ENCODE measurements at places on chromosomes 2 and 18.

DNA sequence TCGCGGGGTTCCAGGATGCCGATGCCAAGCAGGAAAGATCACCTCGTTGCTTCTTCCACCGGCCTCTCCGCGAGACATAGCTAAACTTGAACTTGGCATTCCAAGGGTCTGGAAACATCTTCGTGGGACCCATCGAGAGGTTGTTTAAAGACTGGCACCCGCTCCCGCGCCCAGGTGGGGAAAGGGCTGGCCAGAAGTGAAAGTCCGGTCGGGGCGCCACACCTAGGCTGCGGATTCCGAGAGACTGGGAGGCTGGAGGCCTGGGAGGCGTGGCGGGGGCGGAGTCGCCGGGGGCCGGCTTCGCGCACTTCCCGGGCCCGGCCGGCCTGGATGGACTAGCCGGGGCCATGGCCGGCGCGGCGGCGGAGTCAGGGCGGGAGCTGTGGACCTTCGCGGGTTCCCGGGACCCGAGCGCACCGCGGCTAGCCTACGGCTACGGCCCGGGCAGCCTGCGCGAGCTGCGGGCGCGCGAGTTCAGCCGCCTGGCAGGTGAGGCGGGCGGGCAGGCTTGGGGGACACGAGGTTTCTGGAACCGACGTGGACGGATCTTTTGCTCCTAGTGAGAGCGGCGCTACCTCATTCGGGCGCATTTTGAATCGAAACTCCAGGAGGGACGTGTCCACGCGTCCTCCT lies at the start of gene MOCOS:
Gene MOCOS (plus strand): TSS at position 305 of the 633 bp plus-strand sequence. CDS start 43 bp downstream, at position 348.
- DNase-seq: no peak

- DNase-seq: no peak
Observed at GRCh38 chr18:8869696-8870095, 164.3 kb downstream of the MTCL1 start.

DNA sequence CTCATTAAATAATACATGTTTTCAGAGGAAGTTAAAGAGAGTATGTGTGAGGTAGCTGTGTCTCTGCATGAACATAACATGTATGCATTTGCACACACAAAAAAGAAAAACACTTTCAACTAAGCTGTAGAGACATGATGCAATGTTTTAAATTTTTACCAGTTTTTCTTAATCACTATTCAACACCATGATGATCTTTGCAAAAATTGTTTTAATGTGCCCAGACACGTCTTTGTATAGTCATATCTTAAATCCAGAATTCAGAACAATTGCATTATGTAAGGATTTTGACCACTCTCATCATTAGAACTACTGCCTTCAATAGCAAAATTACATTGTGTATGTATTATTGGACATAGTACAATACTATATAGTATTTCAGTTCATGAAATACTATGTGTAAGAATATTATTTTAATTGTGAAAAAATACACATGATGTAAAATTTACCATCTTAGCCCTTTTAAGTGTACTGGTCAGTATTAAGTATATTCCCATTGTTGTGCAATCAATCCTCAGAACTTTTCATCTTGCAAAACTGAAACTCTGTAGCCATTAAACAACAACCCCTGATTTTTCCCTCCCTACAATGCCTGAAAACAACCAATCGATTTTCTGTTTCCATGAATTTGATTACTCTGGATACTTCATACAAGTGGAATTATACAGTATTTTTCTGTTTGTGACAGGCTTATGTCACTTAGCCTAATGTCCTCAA lies 104.5 kb upstream of the ACVR2A start:
- DNase-seq: no peak

- DNase-seq: no peak
Observed at GRCh38 chr2:214380681-214381080, 30.2 kb upstream of the VWC2L start.

DNA sequence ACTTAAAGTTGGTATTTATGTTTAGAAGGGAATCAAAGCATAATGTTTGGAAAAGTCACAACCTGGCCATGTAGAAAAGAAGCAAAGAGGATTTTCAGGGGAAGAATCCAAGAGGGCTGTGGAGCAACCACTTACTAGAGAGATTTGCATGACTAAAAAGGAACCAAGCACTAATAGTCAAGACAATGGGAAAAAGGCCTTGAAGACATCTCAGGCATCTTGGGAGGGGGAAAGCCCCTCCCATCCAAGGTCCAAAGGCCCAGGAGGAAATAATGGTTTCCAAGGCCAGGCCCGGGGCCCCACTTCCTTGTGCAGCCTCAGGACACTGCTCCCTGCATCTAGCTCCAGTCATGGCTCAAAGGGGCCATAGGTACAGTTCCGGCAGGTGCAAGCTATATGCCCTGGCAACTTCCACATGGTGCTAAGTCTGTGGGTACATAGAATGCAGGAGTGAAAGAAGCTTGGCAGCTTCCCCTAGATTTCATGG lies 128.1 kb downstream of the EIPR1 start:
- no peak for DNase-seq

- no peak for DNase-seq
Observed at GRCh38 chr18:11322716-11323115, 173.3 kb upstream of the PIEZO2 start.

- peak; percentile 60 for DNase-seq
Observed at GRCh38 chr2:70984576-70985282, 6.3 kb downstream of the ANKRD53 start.

DNA sequence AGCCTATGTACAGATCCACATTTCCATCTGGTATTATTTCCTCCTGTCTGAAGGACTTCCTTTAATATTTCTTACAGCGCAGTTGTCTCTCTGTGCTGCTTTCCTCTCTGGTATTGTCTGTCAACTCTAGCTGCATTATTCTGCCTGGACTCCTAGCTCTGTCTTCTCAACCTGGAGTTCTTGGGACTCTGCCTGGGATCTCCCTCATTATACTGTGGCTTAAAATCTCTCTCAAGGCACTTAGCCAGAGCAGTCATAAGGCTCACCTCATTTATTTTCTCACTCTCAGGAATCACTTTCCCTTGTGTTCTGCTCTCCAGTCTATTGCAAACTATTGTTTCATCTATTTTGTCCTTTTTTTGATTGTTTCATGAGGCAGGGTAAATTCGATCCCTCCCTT lies 850.4 kb downstream of the ERBB4 start:
- DNase-seq: no peak

DNA sequence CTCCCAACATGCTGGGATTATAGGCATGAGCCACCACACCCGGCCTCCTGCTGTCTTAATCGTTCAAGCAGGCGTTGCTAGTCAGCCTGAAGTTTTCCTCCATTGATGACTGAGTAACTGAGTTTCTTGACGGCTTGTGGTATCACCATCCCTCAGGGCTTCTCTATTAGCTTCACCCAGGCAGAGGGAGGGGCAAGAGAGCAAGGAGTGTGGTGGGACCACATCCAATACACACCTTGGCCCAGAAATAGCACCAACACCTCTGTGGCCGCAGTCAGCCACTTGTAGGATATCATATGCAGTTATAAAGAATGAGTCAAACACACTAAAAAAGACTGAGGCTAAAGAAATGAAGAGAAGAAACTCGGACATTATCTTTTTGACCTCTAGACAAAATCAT lies 1009.4 kb upstream of the CELF4 start:
- no peak for DNase-seq

DNA sequence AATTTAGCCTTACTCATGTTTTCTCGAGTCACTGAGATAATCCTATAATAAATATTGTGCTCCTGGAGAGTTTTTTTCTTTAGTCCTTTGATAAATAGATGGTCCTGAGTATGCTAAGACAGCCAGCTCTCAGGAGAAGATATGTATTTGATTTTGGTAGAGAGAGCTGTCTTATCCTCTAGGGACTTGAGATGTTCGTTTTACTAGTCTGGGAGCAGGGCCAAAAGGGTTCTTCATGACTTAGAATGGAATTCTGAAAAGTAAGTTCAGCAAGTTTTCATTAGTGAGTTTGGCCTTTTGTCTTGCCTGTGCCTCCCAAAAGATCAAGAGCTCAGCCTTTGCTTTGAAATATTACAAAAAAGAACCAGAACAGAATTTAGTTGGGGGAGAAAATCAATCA lies 246.7 kb downstream of the BABAM2 start:
- DNase-seq: no peak

DNA sequence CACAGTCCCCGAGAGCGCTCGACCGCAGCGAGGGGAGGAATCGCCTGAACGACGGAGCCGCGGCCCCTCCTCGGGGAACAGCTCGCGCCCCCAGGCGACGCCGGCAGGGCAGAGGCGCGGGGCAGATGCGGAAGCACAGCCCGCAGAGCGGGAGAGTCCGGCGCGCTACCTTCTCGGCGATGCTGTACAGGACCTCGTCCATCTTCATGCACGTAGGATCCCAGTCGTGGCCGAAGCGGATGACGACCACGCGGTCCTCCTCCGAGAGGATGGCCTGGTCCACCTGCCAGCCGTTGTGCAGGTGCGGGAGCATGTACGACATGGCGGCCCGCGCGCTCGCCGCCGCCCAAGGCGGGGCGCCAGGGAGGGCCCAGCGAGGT lies 302 bp downstream of the TXNL4A start:
- peak; percentile 12 for DNase-seq

DNA sequence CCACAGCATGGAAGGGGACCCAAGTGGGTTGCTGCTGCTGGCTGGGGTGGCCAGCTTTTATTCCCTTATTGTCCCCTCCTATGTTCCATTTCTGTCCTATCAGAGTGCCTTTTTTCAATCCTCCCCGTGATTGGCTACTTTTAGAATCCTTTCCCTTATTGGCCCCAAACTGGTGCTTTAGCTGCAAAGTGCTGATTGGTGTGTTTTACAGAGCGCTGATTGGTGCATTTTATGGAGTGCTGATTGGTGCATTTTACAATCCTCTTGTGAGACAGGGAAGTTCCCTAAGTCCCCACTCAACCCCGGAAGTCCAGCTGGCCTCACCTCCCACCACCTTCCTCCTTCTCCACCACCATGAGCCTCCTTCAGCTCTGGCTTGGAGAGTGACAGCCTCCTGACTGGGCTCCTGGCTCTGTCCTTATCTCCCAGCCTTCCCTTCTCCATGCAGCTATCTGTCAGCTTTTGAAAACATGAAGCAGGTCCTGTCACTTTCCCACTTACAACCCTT lies 20.7 kb upstream of the PLB1 start:
- DNase-seq: no peak

GRCh38 chr18:22829781-22830180 lies 103.3 kb upstream of the RBBP8 start:
- no peak for DNase-seq

DNA sequence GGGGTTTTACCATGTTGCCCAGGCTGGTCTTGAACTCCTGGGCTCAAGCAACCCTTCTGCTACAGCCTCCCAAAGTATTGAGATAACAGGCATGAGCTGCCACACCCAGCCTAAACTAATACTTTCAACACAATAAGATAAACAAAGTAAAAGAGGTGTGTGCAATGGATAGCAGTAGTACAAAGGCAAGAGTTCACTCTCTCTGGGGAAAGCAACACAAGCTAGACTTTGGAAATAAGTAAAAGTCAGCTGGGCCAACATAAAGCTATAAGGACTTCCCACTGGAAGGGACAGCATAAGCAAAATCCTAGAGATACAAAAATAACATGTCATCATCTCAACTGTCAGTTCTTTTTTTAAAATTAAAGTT lies 5.2 kb upstream of the NOSTRIN start:
- DNase-seq: no peak

GRCh38 chr2:125730921-125731320 lies 925.0 kb upstream of the GYPC start:
- no peak for DNase-seq

DNA sequence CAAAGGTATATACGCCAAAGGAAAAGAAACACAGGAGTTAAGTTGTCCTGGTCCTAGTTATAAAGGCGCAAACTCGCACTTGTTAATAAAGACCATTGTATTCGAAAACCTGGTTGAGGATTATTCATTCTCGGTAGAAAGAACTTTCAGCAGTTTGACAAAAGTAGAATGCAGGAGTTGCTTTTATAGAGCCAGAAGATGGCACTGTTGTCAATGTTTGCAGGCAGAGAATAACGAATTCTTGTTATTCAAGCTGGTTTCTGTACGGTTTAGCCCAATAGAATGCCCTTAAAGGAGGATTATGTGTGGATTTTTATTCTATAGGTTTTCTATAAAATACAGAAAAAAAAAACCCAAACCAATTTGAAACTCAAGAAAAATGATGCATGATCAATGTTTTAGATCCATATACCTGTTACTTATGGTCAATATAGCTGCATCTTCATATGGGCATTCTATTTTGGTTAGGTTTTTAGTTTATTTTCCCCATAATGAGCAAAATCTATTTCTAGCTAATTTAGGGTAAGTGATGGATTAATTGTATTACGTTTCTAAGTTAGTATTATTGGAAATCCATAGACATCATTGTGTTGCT lies 510.3 kb downstream of the PLCL1 start:
- no peak for DNase-seq

- no peak for DNase-seq
Observed at GRCh38 chr2:237662671-237663093, 35.3 kb downstream of the LRRFIP1 start.

DNA sequence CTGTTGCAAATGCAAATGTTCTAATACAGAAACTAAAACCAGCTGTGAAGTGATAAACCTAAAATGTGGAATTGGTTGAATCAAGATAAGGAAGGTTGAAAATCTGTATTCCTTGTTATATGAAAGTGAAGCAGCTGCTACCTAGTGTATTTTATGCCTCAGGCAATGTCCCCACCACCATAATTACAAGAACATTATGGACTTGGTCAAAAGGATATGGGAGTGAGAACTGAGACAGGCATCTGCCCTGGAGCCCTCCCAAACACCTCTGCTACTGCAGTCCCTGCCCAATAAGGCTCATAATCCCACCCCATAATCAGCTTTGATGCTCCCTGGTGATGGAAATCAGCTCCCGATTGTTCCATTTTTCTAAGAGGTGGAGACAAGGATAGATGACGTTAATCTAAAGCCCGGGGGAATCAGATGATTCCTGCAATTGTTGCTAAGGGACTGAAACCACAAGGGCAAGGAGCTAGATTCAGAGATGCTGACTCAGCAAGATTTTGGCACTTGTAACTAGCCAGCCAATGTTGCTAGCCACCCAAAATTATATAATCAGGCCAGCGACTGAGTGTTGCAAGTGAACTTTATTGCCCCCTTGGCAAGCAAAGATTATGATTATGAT lies 69.5 kb downstream of the EVA1A start:
- no peak for DNase-seq

- no peak for DNase-seq
Observed at GRCh38 chr2:36702781-36703180, 6.3 kb downstream of the VIT start.

- DNase-seq: no peak
Observed at GRCh38 chr18:67285583-67285982, 230.9 kb downstream of the DSEL start.

GRCh38 chr2:214127571-214127970 lies 283.3 kb upstream of the VWC2L start:
- DNase-seq: no peak

- no peak for DNase-seq
Observed at GRCh38 chr2:217645896-217646295, 356.9 kb downstream of the TNS1 start.

- DNase-seq: no peak
Observed at GRCh38 chr2:149585166-149585885, 2.2 kb downstream of the MMADHC start.

DNA sequence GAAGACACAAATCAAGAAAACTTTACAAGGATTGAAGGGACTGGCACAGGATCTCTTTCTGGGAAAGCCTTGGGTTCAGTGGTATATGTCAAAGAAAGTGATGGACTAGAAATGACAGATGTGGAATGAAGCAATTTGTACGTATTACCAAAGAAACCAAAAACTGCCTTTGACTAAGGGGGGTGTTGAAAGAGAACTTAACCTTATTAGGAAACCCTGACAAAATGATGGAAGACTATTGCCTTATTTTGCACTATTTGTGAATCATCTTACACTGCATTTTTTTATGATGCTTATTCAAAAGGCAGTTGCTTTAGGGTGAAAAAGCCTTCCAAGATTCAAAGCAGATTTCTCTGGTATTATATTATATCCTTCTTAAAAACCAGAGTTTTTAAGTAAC lies 4.0 kb downstream of the TSGA10 start:
- DNase-seq: no peak

- no peak for DNase-seq
Observed at GRCh38 chr2:6994536-6995128, 77.4 kb downstream of the RNF144A start.
